Epithelial cell of proximal tubule (primary cell): ENCODE measurements at places on chromosomes 12 and 14.

- DNase-seq: no peak
Observed at GRCh38 chr14:73283608-73284379, 46.5 kb downstream of the PAPLN start.

DNA sequence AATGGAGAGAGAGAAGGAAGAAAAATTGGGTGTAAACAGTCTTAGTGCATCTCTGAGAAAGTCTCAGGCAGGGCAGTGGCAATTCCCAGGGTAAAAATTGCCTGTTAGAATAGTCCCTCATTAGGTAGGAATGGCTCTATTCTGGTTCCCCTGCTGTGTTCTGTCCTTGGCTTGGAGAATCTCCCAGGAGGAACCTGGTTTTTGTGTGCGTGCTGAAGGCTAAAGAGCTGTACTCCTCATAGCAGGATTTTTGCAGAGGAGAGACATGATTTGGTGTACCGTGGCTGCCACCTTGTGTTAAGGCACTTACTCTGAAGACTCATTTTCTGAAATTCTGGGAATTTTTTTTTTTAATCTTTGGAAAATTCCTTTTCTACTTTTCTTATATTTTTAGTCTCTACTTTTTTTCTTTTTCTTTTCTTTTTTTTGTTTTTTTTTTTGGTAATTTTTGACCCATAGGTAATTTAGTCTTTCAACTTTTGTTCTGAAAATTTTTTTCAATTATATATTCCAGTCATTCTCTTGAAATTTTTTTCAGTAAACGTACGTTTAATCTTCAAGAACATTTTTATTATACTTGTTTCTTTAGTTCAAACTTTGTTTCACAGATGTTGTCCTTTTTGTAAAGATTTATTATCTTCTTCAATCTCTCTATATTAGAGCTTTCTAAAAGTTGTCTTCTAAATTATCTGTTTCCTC is 63.8 kb downstream of the FBXO33 start:
- DNase-seq: no peak

DNA sequence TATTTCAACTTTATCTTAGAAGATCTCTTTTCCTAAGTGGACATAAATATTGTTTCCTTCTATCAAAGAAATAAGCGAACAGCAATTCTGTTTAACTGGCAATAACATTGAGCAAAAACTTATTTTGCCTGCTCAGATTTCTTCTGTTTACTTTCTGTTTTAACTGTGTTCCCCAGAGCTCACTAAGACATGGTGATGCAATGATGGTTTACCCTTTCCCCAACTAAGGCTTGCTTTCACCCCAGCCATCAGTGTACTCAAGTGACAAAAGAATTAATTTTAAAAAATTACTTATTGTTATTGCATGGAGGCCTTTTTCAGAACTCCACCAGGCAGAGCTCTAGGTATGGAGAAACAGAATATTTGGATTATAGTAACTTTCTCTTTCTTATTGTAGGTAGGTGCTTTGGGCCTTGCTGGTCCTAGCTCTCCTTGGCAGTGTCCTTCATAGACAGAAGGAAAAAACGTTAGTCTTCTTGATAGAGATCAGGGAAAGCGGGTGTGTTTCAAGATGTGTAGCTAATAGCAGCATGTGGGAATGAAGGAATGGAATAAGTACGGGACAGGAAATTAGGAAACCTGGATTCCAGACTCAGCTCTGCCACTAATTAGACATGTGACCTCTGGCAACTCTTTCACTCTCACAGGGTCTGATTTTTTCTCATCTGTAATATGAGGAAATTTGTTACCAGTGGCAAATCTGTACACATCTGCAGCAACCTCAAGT is 14.6 kb upstream of the DDHD1 start:
- no peak for DNase-seq

DNA sequence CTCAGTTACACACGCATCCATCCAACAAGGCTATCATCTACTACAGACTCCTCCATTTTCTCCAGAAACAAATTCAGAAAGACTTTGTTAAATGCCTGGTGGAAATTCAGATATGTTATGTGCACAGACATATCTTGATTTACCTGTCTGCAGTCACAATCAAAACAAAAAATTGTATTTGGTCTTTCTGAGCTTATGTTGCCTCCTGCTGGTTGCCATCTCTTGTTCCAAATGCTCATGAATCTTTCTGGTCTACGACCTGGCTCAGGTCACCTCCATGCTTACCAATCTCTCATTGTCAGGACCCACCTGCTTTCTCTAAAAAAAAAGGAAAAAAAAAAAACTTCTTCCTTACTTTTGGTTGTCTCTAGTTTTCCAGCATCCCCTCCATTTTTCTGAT is 169.2 kb upstream of the PLXNC1 start:
- no peak for DNase-seq

DNA sequence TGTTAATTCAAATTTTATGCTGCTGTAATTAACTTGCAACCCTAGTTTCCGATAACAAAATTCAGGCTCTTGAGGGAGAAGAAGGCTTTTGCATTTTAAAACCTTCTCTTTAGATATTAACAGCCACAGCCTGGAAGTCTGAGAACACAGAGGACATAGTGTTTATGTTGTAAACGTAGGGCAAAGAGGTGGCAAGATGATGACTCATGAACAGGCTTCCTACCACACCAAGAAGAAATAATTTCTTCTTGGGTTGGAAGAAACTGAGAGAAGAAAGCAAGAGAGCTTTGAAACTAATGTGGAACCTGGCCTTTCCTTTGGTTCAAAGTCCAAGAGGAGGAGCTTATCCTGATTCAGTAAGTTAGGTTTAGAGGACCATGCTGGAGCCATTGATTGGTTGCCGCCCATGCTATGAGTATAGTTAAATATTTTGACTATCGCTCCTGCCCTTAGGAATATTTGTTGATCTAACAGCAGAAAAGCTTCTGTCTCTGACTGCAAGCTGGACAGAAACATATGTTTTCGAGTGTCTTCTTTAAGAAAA is 31.8 kb downstream of the CCDC198 start:
- no peak for DNase-seq

GRCh38 chr12:121530600-121531355 is 50.0 kb downstream of the KDM2B start:
- no peak for DNase-seq

GRCh38 chr12:104769144-104769561 is 188.9 kb downstream of the SLC41A2 start:
- no peak for DNase-seq

DNA sequence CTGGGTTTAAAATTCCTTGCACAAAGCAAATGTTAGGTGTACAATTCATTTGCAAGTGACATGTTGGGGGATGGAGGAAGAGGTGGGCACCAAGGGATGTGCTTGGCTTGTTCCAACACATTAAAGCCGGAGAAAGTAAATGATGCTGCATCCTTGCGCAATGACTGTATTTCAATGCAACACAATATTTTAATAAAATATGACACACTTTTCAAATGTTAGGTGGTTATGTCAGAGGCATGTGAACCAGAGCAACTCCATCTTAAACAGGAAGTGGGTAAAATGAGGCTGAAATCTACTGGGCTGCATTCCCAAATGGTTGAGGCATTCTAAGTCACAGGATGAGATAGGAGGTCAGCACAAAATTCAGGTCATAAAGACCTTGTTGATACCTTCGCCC is 53.6 kb upstream of the ARHGAP5 start:
- DNase-seq: no peak
